Astrocyte (in vitro differentiated cells and primary cell): ENCODE measurements at places on chromosomes 11 and 22. TPM values are rescaled to one million over a fixed set of nuclear protein-coding genes. Genes with fewer than 3 reads are reported as not detected.

The APOL2 gene
- total RNA-seq: 77.2 and 85.1 TPM in 2 replicates

The CABP7 gene
- 0.12 TPM in 1 of 2 replicates, not detected in the other for total RNA-seq

- no peak overlapping the region for H3K4me3 ChIP-seq
- H3K36me3 ChIP-seq: no peaks in the 10 kb centered on the region
- H3K27ac ChIP-seq: no peak overlapping the region
- H3K4me1 ChIP-seq: peaks cover 3% of the 10 kb centered on the region
- no peaks in the 10 kb centered on the region for H3K27me3 ChIP-seq
These were observed 17.0 kb upstream of the PANX1 start for GRCh38 chr11:94111660-94112059.

DNA sequence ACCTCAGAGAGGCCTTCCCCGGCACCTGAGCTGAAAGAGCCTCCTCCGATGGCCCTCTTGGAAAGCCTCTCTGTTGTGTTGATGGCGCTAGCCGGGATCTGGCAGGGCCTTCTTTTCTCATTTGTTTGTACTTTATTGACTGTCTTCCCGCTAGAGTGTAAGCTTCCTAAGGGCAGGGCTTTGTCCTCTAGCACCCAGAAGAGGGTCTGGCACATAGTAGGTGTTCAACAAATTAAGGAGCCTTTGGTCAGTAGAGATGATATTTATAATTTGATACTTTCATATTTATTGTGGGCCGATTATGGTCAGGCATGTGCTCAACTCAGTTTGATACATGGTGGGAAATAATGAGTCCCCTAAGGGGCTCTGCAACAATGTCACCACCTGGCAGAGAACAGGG lies 4.0 kb downstream of the ARL2 start:
- H3K36me3 ChIP-seq: no peaks in the 10 kb centered on the region
- H3K4me3 ChIP-seq: no peak overlapping the region
- H3K27me3 ChIP-seq: no peaks in the 10 kb centered on the region
- DNase-seq: no peak

GRCh38 chr11:20840341-20840740 lies 171.0 kb downstream of the NELL1 start:
- no peaks in the 10 kb centered on the region for H3K36me3 ChIP-seq
- H3K4me1 ChIP-seq: no peaks in the 10 kb centered on the region
- no peak overlapping the region for H3K4me3 ChIP-seq
- no peak overlapping the region for H3K27ac ChIP-seq
- DNase-seq: no peak
- no peaks in the 10 kb centered on the region for H3K27me3 ChIP-seq

GRCh38 chr11:19828382-19829108 lies 115.9 kb downstream of the NAV2 start:
- H3K27me3 ChIP-seq: no peaks in the 10 kb centered on the region
- no peak overlapping the region for H3K4me3 ChIP-seq
- H3K4me1 ChIP-seq: no peaks in the 10 kb centered on the region
- H3K36me3 ChIP-seq: peaks cover 2% of the 10 kb centered on the region
- no peak overlapping the region for H3K27ac ChIP-seq
- no peak for DNase-seq

DNA sequence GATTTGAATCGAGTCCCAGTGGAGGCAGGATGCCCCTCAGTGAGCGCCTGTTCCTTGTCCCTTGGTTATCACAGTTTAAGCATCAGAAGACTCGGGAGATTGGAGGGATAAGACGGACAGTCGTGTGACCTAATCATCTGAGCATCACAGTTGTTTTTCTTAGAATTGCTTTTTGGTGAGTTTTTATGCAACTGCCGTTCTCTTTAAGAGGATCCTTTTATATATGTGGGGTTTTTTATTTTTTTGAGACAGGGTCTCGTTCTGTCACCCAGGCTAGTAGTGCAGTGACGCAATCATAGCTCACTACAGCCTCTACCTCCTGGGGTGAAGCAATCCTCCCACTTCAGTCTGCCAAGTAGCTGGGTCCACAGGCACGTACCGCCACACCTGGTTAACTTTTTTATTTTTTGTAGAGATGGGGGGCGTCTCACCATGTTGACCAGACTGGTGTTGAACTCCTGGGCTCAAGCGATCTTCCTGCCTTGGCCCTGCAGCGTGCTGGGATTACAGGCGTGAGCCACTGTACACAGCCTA lies 16.5 kb downstream of the NUP50 start:
- H3K4me1 ChIP-seq: no peaks in the 10 kb centered on the region
- H3K27ac ChIP-seq: no peak overlapping the region
- peaks cover 40% of the 10 kb centered on the region for H3K36me3 ChIP-seq
- no peak overlapping the region for H3K4me3 ChIP-seq

- H3K4me3 ChIP-seq: no peak overlapping the region
- H3K36me3 ChIP-seq: no peaks in the 10 kb centered on the region
- no peak overlapping the region for H3K27ac ChIP-seq
- H3K4me1 ChIP-seq: no peaks in the 10 kb centered on the region
- no peak for DNase-seq
- no peaks in the 10 kb centered on the region for H3K27me3 ChIP-seq
These were observed 599.9 kb downstream of the BUD13 start for GRCh38 chr11:116172851-116173250.
